ENCODE measurements at places on chromosomes 5 and 9. TPM values are rescaled to one million over a fixed set of nuclear protein-coding genes. Genes with fewer than 3 reads are reported as not detected.

Gene OSMR
- total RNA-seq, result 21.2 TPM

Gene CCDC152
- total RNA-seq, result 0.06 TPM

Gene FBLL1
- total RNA-seq, result 0.65 TPM

Gene PTGER4
- 14.9 TPM for total RNA-seq

Gene IFNA4
- not detected for total RNA-seq

Gene RRAGA
- total RNA-seq, result 35.6 TPM

Gene PCDHGA6
- 1.5 TPM for total RNA-seq

Gene ACTBL2
- under 0.01 TPM for total RNA-seq

Gene RUFY1
- 74.1 TPM for total RNA-seq

Gene MAN1B1
- total RNA-seq, result 58.6 TPM

Gene ANKRD18B
- total RNA-seq, result 0.49 TPM

Gene SLC36A2
- total RNA-seq, result not detected

Gene PTGDS
- total RNA-seq, result 0.38 TPM

Gene ZBTB34
- total RNA-seq, result 12.9 TPM

Gene SGTB
- total RNA-seq, result 7.8 TPM

Gene CLIC3
- total RNA-seq, result not detected

Gene C8G
- total RNA-seq, result not detected

Gene HK3
- under 0.01 TPM for total RNA-seq

Data from bladder microvascular endothelial cell (primary cell).